ENCODE measurements at places on chromosomes 1 and 21.

GRCh38 chr21:35376406-35377135 lies 327.5 kb upstream of the RUNX1 start:
- no peak for DNase-seq

- no peak for DNase-seq
These were observed 18.0 kb downstream of the FRRS1 start for GRCh38 chr1:99748419-99748818.

GRCh38 chr1:67713057-67713846 lies 28.3 kb downstream of the GADD45A start:
- peak; percentile 90 for DNase-seq

DNA sequence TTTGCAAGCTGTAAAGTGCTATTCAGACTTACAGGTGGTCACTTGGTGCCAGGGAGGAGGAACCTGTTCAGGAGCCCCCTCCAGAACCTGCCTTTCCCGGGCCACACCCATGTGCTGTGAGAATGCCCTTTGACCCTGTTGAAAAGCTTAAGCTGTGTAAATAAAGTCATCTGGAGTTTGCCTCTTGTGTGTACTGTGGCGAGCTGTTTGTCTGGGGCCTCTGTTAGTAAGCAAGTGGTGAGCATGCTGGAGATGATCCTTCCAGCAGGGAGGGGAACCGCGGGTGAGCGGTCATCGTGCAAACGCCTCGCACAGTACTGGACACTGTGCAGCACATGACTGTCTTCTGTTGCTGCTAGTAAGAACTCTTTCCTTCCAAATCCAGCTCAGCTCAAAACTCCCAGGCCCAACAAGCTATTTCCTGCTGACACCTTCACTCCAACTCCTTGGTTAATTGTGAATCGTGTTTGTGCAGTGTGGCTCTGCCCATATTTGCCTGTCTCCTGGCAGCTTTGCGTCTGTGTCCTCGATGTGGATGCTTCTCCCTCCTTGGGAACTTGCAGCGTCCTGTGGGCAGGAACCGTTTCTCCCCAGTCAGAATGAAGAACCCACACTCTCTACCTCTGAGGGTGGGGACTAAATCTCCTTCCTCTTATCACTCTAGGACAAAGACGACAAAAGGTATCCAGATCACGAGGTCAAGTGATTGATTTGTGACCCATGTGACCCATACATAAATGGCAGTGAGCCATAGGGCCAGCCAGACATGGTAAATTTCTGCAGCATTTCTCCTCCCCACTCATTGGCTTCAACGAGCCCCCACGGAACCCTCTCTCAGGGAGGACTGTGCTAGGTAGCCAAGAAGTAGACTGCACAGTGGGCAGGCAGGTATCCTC lies 13.9 kb upstream of the BTG2 start:
- no peak for DNase-seq

GRCh38 chr1:69246710-69247109 lies 321.0 kb upstream of the LRRC7 start:
- no peak for DNase-seq

DNA sequence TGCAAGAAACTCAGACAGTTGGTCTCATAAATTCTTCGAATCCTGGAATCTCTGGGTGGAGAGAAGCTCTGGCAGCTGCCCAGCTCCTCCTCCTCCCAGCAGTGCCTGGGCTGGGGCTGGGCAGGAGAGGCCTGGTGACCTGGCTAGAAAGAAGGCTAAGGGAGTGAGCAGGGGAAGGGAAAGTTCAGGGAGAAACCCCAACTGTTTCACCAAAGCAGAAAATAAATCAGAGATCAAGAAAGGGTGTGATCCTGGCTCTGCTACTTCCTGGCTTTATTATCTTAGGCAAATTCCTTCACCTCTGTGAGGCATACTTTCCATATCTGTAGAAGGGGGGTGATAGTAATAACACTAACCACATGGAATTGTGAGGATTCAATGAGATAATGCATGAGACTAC lies 8.8 kb upstream of the COL16A1 start:
- DNase-seq: no peak

DNA sequence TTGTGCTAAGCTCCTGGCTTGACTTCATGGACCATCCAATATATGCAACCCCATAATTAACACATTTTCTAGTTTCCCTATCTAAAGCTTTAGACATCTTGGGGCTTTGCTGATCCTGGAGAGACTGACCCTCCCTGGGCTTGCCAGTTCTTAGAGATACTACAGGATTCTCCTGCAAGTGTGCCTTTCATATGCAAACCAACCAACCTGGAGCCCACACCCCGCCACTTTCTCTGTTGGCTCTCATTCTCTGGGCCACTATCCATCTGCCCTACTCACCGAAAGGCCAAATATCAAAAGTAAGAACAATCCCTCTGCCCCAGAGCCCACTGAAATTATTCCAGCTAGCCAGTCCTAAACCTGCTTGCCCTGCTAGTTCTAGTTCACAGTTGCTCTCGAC lies 2.2 kb upstream of the GBP6 start:
- DNase-seq: no peak

DNA sequence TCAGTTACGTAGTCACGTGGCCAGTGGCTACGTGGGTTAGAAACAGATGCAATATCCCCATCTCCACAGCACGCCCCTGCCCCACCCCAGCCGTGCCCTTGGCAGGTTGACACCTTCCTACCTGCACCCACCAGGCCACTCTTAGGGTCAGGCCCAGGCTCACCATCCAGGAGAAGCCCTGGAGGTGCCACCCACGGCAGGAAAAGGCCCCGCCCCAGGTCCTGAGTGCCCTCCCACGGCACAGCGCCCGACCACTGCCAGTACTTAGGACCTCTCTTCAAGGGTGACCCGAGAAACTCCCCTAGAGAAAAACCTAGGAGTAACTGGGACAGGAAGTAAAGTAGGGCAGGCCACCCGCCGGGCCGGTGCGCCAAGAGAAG lies 1.5 kb downstream of the C1orf35 start:
- no peak for DNase-seq

DNA sequence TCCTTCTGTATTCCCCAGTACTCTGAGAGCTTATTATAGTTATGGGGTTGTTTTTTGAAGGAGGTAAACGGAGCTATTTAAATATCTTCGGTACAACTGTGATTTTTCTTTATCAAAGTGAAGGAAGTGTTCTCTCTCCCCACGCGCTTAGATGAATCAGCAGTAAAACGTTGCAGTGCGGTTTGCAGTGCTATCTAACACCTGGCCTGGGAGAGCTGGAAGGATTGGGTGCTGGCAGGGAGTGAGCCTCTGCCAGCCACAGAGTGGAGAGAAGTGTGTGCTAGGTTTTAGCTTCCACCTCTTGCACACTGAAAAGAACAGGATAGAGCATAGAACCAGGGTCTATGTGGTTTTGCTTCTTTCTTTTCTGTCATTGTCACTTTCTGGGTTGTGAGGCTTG lies 165.9 kb downstream of the SDCCAG8 start:
- peak; percentile 73 for DNase-seq

DNA sequence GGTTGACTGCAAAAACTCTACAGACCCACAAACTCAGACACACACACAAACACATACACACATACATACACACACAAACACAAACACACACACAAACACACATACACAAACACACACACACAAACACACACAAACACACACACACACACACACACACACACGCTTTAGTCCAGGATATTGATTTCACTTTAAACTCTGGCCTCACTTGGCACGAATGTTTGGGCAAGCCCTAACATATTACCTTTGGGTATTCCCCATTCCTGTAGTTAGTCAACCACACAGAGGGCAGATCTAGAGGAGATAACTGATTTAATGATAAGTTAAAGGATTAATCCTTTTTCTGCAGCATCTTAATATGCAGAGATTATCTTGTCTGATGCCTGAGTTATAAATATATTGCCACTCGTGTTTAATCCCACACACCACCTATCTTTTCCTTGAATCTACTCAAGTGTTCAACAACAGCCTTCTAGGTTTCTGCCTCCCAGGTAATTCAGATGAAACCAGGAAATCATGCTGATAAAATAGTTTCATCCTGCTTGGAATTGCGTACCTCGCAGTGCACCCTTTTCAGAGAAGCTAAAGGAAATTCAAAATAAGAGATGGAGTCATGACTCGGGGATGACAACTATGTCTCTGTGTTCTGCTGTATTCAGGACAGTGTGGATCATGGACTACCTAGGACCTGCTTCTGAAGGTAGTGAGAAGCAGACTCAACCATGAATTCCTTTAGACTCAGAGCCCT lies 14.5 kb upstream of the RUNX1 start:
- DNase-seq: no peak

GRCh38 chr1:167751676-167752075 lies 29.9 kb downstream of the MPZL1 start:
- DNase-seq: no peak

DNA sequence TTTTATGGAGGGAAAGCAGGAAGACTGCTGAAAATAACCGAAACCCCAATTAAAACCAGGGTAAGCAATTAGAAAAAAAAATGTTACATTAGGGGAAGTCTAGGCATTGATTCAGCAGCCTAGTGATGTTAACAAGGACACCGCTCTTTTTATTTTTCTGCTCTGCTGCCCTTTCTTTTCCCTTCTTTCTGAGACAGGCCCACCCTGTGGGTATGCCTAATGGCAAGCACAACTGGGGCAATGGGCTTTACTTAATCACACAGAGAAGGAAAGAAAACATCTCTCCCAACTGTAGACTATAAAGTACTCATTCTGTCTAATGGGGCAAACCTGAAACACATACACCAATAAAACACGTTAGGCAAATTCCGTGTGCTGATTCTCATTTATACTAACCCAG lies 69.6 kb downstream of the GBP6 start:
- no peak for DNase-seq

- no peak for DNase-seq
These were observed 31.1 kb downstream of the NFYC start for GRCh38 chr1:40722622-40723021.

DNA sequence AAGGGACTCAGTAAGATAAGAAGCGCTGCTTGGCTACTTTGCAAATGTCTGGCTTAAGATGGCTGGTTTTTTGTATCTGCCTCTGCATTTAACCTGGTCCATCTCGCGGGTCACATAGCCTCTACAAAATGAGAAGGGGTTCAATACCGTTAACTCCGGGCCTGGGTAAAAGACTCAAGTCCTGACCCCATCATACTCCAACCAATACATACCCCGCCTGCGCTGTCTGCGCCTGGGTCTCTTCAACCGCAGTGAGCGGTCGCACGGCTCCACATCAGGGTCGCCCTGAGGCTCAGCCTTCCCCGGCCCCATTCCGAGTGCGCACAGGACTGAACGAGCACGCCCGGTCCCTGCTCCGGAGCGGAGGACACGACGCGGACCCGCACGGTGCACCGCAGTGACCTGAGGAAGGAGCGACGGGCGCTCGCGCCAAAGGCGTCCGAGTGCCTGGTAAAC lies 558 bp upstream of the PGD start:
- DNase-seq: no peak

GRCh38 chr1:7528386-7529198 lies 242.5 kb upstream of the VAMP3 start:
- DNase-seq: no peak
